ENCODE measurements at places on chromosomes 11 and 22.

- no peak for DNase-seq
These were observed 48.2 kb downstream of the MOB2 start for GRCh38 chr11:1438261-1438966.

DNA sequence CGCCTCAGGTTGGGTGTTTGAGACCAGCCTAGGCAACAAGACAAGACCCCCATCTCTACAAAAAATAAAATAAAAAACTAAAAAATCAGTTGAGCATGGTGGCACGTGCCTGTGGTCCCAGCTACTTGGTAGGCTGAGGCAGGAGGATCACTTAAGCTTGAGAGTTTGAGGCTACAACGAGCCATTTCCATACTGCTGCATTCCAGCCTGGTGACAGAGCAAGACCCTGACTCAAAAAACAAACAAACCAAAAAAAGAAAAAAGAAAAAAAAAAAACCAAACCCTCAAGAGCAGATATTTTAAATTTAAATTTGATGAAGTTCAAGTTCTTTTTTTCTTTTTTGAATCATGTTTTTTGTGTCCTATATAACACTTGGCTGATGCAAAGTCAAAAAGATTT lies 7.2 kb upstream of the CCDC83 start:
- DNase-seq: no peak

DNA sequence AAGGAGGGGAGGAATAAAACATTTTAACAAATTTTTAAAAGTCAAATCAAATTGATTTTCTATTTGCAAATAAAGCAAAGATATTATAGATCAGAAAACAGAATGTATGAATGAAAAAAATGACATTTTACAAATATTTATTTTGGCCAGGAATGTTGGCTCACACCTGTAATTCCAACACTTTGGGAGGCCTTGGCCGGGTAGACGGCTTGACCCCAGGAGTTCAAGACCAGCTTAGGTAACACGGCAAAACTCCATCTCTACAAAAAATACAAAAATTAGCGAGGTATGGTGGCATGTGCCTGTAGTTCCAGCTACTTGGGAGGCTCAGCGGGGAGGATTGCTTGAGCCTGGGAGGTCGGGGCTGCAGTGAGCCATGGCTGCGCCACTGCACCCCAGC lies 18.2 kb downstream of the THAP12 start:
- no peak for DNase-seq

GRCh38 chr11:62025487-62026105 lies 58.2 kb upstream of the FTH1 start:
- DNase-seq: no peak
